Progenitor cell of endocrine pancreas (in vitro differentiated cells): ENCODE measurements at places on chromosomes 1 and 21.

DNA sequence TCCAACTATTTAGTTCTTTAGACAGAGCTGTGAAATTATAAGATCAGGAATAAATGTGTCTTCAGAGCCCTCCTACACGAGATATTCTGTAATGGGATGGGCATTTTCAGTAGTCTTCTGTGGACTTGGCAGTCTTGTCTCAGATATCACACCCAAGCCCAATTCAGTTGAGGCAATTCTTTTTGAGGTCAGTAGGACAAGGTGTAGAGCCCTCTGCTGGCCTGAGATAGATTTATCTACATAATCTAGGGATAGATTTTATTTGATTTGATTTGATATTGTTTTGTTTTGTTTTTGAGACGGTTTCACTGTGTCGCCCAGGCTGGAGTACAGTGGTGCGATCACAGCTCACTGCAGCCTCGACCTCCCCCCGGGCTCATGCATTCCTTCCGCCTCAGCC, 77.5 kb downstream of the FMN2 start:
- DNase-seq = no peak

GRCh38 chr1:95013950-95014574, 58.7 kb downstream of the ALG14 start:
- no peak for DNase-seq

DNA sequence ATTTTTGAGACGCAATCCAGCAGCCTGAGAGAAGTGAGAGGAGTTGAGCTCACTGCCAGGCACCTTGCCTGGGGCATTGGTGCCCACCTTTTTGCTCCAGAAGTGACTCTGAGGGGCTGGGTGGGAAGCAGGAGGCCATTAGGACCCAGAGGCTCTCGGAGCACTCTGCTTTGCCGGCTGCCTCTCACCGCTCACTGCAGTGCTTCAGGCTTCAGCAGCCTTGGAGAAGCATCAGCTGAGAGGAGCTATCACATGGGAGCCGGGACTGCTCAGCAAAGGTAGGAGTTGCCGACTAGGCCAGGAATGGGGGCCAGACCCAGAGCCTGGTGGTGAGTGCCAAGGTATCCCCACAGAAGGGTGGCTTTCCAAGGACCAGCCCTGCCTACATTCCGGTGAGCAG, at the start of gene GPR61:
TSS of gene GPR61 (plus strand) at position 197 of the 400 bp plus-strand sequence. CDS start 3,151 bp downstream, outside the sequence.
- no peak for DNase-seq

- DNase-seq = no peak
Measured at GRCh38 chr1:16183179-16183578, 27.3 kb upstream of the EPHA2 start.
